Hindlimb muscle (tissue), 1 donor: ENCODE measurements at places on chromosomes 1 and 21. TPM values are rescaled to one million over a fixed set of nuclear protein-coding genes. Genes with fewer than 3 reads are reported as not detected.

GRCh38 chr1:198328458-198329032 lies 171.7 kb downstream of the NEK7 start:
- DNase-seq = no peak

DNA sequence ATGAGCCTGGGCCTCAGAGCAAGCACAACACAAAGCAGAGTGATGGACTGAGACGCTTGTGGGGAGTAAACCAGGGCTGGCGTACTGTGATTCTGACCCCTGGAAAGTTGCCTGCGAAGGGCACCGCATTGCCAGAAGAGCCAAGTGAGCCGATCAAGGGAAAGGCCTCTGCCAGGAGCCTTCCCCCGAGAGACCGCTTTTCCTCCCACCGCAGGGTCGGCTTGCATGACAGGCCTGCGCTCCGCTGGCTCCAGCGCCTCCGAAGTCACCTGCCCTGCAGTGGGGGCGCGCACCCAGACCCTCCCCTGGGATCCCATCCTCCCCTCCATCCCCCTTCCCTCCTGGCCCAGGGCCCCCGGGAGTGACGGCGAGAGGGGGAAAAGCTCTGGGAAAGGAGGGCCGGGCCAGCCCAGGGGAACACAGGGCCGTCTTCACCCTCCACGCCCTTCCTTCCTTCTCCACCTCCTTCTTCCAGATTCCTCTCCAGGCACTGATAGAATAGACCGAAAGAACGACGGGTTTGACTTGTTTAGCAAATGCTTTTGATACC lies 165.0 kb downstream of the TRIM33 start:
- DNase-seq = no peak

DNA sequence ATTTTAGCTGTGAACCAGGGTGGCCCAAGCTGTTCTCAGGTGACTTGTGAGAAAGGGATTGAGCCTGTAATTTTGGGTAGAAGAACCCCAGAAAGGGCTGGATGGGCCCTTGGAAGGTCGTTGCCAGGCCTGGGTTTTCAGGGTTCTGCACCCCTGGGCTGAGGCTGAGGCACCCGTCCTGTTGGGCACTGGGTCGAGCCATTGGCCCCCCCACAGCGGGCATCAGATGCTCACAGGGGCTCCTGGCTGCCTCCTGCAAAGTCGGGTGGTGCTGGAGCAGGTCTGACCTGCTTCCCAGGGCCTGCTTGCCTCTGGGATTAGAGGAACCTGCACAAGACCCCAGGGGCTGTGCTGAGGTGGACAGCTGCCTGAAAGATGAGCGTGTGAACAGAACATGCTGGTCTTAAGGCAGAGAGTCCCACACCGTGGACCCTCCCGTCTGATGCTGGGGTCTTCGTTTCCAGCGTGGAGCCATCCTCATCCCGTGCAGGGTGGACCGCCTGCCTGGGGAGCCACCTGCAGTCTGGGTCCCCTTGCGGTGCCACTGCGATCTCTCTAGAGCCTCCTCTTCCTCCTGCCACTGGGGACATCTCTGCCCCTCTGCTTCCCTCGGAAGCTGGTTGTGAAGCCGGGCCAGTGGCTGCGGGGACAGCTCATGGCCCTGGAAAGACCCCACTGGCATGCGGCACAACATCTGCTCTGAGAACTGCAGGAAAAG lies 1.7 kb upstream of the TRPM2 start:
- DNase-seq = no peak

- DNase-seq = no peak
These were observed 83.7 kb upstream of the IFFO2 start for GRCh38 chr1:19040010-19040680.

- peak; percentile 12 for DNase-seq
These were observed 594.7 kb upstream of the CAMK1G start for GRCh38 chr1:208988811-208989222.

- DNase-seq = no peak
These were observed 94.0 kb downstream of the ST6GALNAC5 start for GRCh38 chr1:76961181-76961819.

- DNase-seq = no peak
These were observed 128.0 kb upstream of the C1orf174 start for GRCh38 chr1:4028139-4028501.

DNA sequence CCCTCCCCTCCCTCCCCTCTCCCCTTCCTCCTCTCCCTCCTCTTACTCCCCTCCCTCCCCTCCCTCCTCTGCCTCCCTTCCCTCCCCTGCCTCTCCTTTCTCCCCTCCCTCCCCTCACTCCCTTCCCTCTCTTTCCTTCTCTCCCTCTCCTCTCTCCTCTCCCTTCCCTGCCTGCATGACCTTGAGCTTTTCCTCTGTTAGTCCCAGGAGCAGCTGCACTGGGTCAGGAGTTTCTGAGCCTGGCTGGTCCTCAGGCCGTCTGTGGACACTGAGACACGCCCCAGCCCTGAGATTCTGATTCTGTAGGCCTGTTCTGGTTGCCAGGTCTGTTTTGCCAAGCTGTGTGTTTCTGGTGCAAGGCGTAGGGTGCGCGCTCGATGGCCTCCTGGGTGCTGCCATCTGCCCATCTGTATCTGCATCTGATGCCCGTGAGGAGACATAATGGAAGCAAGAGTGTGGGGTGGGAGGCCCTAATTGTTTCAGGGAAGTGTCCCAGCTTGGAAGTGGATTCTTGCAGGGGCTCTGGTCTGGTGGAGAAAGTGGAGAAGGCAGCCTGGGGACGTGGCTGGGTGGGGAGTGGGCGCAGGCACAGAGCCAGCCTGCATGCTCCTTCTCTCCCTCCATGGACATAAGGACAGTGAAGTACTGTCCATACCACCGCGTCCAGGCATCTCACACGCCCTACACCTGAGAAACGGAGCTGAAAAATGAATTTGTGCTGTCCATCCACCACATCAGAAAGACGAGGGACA lies 97.2 kb downstream of the WDR4 start:
- peak; percentile 34 for DNase-seq

ASTN1 gene
- 6.4 TPM for polyA plus RNA-seq

DMRTA2 gene
- polyA plus RNA-seq = 0.32 TPM

NES gene
- polyA plus RNA-seq = 1,095 TPM
